Stimulated activated CD8-positive, alpha-beta memory T cell treated with anti-CD3 and anti-CD28 coated beads, Interleukin-7, amount 100 ng/mL, for 1 hour (primary cell): ENCODE measurements at places on chromosomes 4 and X.

GRCh38 chr4:132238697-132239096, 910.4 kb upstream of the PCDH10 start:
- DNase-seq = no peak

- no peak for DNase-seq
Observed at GRCh38 chr4:172919269-172919668, 249.3 kb upstream of the GALNT7 start.

GRCh38 chr4:25299476-25300203, 12.9 kb upstream of the ZCCHC4 start:
- no peak for DNase-seq

DNA sequence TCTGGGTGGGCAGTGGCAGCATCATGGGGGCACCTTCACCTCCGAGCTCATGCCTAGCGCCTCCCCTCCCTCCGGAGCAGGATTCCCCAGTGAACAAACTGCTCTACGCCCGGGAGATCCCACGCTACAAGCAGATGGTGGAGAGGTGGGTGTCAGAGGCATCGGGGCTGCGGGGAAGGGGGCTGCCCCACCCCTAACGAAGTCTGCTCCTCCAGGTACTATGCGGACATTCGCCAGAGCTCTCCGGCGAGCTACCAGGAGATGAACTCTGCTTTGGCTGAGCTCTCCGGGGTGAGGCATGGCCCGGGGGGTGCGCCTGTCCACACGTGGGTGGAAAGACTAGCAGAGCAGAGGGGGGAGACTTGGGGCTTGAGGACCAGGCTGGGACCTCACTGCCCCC, 2.7 kb upstream of the SRPK3 start:
- DNase-seq = no peak

- DNase-seq = no peak
Observed at GRCh38 chr4:118783887-118784286, 52.0 kb downstream of the SEC24D start.

DNA sequence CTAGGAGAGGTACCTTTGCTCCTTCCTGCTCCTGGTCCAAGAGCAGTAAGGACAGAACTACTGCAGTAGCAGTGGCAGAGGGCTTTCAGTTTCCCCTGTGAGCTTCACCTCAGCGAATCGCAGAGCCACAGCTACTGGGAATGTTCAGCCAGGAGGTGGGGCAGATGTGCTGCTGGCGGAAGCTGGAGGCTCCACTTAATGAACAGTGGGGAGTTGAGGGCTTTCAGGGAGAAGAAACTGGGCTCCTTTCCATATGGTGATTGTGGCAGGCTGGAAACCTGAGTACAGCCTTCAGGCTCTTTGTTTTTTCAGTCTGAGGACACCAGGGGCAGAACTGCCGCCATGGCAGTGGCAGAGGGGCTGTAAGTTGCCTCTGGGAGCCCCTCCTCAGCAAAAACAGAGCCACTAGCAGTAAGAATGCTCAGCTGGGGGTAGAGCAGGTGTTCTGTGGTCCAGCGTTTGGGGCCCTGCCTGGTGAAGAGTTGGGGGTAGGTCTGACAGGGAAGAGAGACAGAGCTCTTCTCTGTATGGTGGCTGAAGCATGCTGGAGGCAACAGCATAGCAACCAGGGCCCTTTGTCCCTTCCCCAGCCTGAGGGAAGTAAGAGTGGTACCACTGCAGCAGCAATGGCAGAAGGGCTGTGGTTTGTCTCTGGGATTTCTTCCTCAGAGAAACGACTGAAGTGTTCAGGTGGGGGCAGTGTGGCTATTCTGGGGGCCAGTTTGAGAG, 106.0 kb upstream of the GRXCR1 start:
- no peak for DNase-seq

DNA sequence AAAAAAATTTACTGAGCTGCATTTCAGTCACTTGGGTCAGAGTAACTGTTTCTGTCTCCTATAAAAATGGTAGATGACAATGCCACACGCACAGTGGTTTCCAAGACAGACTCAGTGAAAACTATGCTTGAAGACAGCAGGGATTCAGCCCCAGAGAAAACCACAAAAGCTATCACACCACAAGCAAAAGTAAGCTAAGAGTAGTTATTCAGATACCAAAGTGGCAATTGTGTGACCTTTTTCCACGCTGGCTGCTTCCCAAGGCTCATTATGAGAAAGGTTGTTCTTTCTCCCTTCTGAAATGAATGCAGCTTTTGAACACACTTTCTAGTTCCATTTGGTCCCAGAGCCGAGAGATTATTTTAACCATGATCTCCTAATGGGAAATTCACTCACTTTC, 46.4 kb upstream of the GPM6B start:
- DNase-seq = no peak

- no peak for DNase-seq
Observed at GRCh38 chrX:44948406-44948805, 75.4 kb downstream of the KDM6A start.

- no peak for DNase-seq
Observed at GRCh38 chrX:109654516-109655109, 29.6 kb upstream of the KCNE5 start.

DNA sequence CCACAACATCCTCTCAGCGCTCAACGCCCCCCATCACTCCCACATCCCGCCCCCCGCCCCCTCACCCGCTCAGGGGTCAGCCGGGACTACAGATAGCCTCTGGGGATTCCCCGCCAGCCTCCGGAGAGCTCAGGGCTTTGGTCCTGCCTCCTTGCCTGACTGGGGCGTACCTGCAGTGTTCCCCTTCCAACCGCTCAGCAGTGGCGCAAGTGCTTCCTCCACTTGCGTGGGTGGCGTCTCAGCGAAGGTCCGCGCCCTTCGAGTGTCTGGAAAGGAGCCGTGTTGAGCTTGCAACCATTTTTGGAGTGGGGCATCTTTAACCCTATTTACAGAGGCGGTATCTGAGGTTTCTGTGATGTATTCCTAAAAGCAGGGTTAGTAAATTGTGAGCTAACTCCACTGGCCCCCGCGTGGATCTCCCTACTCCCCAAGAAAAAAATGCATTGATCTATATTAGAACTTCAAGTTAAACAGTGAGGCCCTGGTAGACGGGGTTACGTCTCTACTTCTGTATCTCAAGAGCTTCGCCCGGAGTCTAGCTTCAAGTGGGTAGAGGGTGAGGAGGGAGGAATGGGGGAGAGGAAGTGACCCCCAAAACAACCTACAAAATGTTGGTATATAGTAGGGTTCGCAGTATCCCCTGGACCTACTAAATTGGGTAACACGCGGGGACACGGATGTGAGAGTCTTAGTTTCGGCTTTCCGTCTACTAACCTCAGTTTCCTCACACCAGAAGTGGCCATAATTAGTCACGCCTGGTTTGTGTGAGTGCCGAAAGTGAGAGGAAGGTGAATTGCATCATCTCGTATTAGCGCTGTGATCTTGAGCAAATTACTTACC, 16.1 kb downstream of the NKX3-2 start:
- no peak for DNase-seq

DNA sequence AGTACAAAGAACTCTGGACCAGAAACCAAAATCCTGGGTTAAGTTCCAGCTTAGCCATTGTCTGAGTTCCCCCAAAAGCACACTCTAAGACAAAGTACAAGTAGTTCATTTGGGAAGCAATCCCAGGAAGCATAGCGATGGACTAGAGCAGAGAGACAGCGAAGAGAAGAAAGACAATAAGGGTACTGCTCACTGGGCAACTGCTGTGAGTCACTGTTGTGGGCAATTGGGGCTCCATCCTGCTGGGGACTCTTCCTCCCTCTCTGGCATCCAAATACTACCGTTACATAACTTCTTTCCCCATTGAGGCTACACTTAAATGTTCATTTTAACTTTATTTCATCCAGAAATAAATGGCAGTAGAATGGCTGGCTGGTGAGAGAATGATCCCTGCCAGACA, 14.1 kb downstream of the SRPX start:
- no peak for DNase-seq

GRCh38 chrX:150719621-150720020, 26.4 kb downstream of the MTMR1 start:
- DNase-seq = no peak

- DNase-seq = no peak
Observed at GRCh38 chrX:93874554-93874953, 200.5 kb downstream of the FAM133A start.

- no peak for DNase-seq
Observed at GRCh38 chr4:89283226-89284009, 24.2 kb downstream of the GPRIN3 start.

- no peak for DNase-seq
Observed at GRCh38 chrX:109351557-109351956, 130.3 kb downstream of the GUCY2F start.

DNA sequence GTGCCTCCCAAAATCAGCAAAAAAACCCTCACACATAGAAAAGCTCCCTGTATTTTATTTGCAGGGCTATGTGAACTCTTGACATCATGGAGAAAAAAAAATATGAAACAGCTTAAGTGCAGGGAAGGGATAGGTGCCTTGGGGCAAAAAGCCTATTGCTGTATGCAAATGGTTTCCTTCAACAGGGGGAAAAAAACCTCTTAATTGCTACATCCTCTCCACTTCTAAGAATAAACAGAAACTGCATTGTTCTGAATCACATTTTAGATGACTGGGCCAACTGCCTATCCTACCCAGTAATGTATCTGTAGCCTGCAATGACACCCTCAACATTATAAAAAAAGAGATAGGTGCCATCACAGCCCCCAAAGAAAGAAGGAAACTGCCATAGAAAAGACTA, 229.4 kb upstream of the GALNTL6 start:
- no peak for DNase-seq

GRCh38 chr4:151231915-151232595, 44.9 kb upstream of the PRSS48 start:
- no peak for DNase-seq

DNA sequence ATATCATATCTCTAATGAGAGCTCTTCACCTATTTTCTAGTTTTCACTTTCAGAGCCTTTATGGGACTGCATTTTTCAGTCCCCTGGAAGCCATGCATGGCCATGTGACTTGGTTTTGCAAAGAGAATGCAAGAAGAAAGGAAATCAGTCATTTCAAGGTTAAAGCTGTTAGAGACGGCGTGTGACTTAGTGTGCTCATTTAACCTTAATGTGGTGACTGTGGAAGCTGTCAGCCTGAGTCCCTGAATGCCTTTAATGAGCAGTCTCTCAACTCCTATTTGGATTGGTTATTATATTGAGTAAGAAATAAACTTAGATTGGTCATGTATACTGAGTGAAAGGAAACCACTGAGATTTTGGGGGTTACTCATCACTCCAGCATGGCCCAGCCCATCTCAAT, 212.7 kb downstream of the KCNIP4 start:
- DNase-seq = no peak

DNA sequence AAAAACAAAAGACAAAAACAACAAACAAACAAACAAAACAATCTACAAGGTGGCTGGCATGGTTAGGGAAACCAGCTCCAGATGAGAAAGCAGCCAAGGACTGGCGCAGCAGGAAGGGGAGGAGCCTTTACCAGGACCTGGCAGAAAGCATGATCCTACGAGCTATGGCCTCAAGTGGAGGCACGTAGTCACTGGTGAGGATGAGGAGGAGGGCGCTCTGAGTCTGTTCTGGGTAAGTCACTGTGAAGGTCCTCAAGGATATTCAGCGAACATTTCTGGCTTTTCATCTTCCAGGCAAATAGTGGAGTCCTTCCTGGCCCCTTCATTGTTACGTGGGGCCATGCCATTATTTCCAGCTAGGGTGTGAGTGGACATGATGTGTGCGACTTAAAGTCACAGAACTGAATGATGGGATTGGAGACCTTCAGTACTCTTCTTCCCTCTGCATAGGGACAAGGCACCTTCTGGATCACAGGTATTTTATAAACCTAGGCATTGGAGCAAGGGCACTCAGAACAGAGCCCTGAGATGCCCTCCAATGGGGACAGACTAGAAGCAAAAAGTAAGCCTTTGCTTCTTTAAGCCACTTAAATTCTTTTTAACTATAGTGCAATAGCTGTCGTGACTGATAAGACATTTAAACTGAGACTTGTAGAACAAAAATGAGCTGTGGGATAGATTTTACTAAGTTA, 771.3 kb downstream of the RAB28 start:
- DNase-seq = no peak

DNA sequence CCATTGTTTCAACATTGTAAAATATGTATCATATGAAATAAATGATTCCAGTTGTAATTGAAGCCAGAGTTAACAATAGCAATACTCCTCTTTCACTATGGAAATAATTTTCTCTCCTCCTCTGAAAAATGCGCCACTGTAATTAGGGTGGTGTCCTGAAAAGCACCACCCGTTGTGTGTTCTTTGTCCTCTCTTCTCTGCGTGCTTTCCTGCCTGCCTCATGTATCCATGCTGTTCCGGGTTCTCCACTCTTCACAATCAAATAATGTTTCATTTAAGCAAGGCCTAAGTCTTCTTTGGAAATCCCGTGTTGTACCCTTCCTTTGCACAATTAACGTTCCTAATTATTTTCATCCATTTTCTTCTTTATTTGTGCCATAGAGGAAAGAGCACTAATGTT, 293.3 kb downstream of the ADGRL3 start:
- DNase-seq = no peak

DNA sequence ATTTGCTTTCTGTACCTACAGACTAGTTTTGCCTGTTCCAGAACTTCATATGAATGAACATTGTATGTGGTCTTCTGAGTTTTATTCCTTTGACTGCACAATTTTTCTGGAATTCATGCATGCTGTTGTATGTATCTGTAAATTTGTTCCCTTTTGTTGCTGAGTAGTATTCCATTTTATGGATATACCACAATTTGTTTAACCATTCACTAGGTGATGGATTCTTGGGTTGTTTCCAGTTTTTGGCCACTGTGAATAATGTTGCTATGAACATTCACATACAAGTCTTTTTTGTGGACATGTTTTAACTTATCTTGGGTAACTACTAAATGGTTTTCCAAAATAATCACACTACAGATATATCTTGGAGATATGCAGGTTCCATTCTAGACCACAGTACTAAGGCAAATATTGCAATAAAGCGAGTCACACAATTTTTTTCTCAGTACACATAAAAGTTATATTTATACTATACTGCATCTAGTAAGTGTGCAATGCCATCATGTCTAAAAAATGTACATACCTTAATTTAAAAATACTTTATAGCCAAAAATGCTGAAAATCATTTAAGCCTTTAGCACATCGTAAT, 58.7 kb downstream of the TSPAN5 start:
- DNase-seq = no peak

GRCh38 chrX:14829643-14830042, 43.2 kb downstream of the FANCB start:
- DNase-seq = no peak

- DNase-seq = no peak
Observed at GRCh38 chr4:153294631-153295030, 49.9 kb upstream of the MND1 start.

GRCh38 chrX:136204571-136204970, 46.6 kb downstream of the MAP7D3 start:
- DNase-seq = no peak

DNA sequence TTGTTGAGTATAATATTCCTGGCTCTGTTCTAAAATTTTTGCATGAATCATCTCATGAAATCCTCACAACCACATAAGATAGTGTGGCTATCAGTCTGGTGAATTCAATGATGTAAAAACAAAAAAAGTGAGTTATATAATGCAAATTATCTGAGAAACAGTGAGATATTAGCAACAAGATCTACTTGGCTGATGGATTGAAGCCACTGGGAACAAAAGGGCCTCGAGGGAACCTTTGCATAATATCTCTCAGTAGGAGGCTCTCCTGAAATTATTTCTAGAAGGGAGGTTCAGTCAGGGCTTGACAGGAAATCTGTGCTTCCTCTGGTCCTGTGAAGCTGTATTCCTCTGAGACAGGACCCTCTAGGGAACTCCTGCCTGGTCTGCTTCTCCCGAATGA, 30.1 kb upstream of the NUP54 start:
- DNase-seq = no peak
